ENCODE measurements at places on chromosomes 1 and 21. TPM values are rescaled to one million over a fixed set of nuclear protein-coding genes. Genes with fewer than 3 reads are reported as not detected.

- no peak for DNase-seq
These were observed 15.1 kb downstream of the THEMIS2 start for GRCh38 chr1:27887215-27888021.

GRCh38 chr1:218775501-218776021 is 398.1 kb upstream of the LYPLAL1 start:
- no peak for DNase-seq

- DNase-seq = peak; percentile 94
These were observed at the start of gene SPATC1L for GRCh38 chr21:46183910-46184624. SPATC1L (minus strand) TSS chr21:46184459; CDS start chr21:46182816, 1,643 bp downstream.

DNA sequence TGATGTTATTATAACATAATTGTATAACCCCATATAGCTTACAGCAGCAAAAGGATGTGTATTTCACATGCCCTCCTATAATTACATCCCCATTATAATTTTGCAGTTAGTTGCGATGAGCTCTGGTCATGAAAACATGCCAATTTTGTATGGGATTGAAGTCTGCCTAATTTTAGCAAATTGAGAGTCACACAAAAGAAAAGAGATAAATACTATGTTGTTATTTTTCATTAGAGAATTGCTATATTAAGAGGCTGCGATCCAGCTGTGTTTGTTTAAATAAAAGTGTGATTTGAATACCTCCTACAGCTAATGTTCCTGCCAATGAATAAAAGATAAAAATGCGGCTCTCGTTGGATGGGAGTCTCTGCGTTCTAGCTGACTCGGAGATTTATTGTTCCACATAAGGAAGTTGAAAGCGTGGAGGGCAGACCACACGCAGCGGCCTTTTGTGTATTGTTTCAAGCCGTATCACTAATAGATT is 461.0 kb upstream of the NFIA start:
- no peak for DNase-seq

GRCh38 chr1:25137106-25137505 is 95.2 kb downstream of the SYF2 start:
- DNase-seq = no peak

GRCh38 chr1:109210058-109210457 is 3.7 kb upstream of the SARS1 start:
- no peak for DNase-seq

DNA sequence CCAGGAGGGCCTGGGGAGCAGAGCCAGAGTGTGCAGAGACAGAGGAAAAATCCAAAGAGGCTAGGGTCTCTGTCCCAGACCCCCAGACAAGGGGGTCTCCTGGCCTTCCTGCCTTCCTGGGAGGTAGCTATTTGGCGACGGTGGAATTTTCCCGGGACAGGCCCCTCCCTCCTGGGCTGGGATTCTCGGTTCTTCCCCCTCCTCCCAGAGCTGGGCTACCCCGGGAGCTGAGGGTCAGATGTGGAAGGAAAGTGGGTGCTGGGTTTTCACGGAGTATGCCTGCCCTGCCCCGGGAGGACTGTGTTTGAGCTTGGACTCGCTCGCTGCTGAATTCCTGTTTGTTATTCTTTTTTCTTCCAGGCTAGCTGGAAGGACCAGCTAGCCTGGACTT is 759 bp downstream of the AMPD2 start:
- DNase-seq = peak; percentile 85

DNA sequence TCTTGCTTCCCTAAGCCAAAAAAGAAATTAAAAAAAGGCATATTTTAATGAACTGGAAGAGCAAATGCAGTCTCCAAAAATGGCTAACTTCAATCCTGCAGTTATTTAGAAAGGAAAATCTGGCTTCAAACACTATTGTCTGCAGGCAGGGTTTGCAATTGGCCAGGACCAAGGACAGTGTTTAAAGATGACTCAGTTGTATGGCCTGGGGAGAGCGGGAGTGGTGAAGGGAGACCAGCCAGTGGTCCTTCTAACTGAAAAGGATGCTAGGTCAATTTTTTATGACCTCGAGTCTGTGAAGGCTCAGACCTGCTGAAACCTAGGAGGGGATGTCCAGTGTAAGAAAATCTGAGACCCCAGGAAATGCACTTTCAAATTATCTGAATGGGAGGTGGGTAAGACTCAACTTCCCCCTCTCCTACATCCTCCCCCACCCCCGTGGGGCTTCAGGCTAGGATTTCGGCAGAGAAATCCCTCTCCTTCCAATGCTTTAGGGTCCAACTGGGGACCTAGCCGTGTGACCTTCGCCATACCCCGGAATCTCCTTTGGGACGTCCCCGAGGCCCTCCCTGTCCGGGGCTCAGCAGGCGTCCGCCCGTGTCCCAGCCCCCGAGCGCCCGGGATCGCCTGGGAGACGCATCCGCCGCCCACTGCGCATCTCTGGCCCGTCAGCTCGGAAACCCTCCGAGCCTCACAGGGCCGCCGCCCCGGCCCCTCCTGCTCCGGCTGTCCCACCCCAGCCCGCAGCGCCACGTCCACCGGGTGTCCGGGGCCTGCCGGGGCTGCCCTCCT is 602 bp upstream of the RIMKLA start:
- DNase-seq = peak; percentile 77

DNA sequence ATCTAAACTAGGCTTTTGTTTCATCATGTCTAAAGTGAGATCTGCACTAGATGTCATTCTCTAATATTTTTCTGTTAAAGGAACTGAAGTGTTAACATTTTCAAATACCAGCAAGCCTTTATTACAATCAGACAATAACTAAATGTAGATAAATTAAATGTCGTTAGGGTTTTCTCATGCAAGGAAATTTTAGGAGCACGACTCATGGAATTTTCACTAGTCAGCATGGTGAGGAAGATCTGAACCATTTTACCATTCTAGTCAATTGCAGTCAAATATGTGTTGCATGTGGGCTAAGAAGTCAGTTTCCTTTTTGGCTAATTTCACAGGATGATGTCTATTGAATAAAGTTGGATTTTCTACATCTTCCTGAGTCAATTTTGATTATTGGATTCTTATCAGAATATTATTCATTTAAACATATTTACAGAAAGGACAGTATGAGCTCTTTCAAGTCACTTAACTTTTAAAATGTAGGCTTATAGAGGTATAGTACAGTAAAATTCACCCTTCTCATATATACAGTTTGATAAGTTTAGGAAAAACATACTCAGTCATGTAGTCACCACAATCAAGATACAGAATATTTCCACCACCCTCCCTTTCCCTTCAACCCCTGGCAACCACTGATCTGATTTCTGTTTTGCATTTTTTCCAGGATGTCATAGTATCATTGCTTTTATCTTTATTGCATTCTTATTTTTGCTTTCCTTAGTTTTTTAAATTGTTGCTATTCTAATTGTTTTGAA is 9.2 kb downstream of the GCSAML start:
- no peak for DNase-seq

DNA sequence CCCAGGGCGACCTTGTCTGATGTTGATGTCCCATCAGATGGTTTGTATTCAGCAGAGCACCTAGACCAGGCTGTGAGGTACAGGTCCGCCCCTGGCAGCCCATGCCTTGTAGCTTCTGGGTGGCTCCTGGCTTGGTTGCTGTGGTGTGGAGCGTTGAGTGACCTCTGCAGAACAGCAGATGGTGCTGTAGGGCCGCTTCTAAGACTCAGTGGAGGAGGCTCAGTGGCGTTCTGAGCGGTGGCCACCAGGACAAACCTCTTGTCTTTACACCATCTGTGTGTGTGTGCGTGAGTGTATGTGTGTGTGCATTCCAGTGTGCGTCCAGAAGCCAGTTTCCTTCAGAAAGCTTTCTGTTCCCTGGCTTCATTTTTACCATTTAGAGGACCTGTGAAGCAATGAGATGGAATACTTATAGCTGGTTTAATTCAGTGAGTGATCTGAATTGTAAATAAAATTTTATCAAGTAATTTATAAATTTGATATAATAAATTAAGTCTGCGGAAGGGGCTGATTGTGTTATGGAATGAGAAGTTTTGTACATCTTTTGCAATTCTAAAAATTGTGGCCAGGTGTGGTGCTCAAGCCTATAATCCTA is 66.1 kb downstream of the ADARB1 start:
- DNase-seq = peak; percentile 92

GRCh38 chr1:185280589-185280988 is 36.5 kb downstream of the IVNS1ABP start:
- no peak for DNase-seq

Gene DISP1
- total RNA-seq = 4.8 TPM

Gene NBPF4
- total RNA-seq = not detected

Gene NUF2
- 98.7 TPM for total RNA-seq

Data from H7 (cell line).